Mammary epithelial cell (primary cell): ENCODE measurements at places on chromosomes 2 and 18.

- no peak for DNase-seq
These were observed 158.6 kb upstream of the HS6ST1 start for GRCh38 chr2:128477026-128477820.

DNA sequence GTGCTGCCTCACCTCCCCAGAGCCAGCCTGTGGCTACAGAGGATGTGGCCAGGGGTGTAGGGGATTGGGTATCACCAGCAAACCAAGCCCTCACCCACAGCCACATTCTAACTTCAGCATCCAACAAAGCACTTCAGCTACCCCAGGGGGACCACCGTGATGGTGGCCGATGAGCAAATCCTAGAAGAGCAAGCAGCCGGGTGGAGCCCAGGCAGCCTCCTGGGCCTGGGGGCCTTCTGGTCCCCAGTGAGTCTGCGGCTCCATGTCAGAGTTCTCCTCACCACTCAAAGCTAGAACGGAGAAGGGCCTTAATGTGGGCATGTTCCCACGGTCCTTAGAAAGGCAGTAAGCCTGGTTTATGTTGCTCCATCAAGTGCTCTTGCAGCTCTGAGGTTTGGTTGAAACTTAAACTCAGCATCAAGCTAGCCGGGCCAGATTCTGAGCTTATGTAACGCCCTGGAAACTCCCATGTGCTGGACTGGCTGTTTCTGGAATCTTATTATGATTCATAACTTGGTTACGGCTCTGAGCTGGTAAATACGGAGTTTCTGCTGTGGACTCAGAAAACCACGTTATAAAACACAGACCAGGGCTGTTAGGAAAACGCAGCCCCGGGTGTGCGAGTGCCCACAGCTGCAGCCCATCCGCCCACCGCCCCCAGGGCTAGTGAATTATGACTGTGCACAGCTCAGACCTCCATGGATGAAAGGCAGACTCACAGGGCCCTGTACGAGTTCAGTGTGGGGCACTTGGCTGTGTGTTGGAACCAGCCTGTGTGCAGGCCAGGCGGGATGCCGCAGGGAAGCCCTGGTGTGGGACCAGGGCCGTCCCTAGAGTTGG, 99.8 kb downstream of the SEPTIN10 start:
- DNase-seq: peak; percentile 86

DNA sequence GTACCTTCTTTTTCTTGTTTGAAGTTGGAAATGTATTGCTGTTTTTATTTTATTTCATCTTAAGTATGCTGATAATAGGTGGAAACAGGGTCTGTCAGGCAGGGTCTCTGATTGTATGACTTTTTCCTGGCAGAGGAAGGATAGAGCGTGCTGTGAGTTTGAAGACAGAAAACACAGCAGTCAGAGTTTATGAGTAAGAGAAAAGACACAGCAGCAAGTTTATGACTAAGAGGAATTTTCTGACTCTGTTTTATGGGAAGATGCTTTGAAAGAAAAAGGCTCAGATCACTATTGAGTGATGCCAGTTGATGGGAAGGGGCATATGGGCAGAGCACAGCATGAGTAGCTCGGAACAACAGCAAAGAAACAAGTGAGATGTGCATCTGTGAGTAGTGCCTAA, 379.1 kb downstream of the MEIS1 start:
- DNase-seq: no peak

DNA sequence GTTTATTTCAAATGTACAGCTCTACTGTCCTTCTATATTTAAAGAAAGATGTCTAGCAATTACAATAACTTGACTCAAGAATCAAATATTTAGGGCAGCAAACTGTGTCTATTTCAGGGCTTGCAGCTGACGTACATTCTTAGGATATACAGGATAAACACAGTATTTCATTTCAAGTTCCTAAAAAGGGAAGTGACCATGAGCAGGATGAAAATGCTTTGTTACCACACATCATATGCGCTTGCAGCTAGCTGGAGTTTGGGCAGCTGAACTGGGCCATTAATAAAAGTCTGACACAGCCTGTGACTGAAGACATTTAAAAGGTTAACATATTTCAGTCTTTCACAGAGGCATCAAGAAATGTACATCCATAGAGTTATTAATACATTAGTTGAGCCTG, 264.6 kb upstream of the TRIB2 start:
- no peak for DNase-seq

DNA sequence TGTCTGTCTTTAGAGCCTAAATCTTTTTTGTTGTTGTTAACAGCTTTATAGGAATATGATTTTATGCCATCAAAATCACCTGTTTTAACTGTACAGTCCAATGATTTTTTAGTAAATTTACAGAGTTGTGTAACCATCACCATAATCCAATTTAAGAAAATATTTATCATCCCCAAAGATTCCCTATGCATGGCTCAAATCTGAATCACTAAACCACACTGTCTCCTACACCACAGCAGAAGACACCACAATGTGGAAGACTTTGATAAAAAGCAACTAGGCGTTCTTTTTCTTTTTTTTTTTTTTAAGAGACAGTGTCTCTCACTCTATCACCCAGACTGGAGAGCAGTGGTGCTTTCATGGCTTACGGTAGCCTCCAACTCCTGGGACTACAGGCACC, 99.6 kb downstream of the TXNL1 start:
- DNase-seq: peak; percentile 26

DNA sequence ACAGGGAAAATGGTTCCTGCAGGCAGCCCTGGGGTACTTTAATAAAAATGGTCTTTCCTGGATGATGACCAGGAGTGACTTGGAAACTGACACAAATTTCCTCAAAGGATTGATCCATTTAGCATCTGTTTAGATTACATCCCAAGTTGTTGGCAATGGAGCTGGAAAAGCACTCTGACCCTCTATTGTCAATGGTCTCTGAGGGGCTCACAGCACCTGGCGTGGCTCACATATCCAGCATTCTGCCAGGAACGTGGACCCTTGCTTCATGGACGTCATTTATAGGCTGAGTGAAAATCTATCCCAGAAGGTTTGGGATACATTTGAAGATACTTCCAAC, 43.8 kb downstream of the SERTAD2 start:
- no peak for DNase-seq

DNA sequence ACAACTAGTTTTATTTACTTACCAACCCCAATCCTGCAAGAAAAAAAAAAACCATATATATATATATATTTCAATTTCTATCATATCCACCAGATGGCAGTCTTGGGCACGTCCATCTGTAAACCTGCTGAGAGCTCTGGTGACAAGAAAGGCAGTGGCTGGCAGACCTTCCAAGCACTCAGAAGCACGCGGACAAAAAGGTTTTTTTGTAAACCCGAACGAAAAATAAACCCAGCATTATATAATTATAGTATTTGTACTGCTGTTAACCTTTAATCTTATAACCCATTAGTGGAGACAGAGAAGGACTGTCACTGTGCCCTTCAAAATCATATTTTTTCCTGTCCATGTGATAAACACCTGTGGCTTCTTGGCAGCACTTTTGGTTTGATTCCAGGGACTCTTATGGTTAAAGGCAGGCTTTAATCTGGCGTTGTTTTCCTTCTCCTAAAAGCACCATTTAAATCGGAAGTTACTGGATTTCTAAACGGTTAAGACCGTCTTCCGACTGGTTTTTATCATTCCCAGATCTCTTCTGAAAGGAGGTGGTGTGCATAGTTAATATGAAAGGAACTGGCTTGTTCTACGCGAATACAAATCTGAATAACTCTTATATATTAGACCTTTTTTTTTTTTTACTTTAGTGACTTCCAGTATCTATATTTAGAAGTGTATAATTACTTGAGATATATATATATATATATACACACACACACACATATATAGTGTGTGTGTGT, 31.0 kb upstream of the SLC3A1 start:
- peak; percentile 37 for DNase-seq

- DNase-seq: no peak
These were observed 28.5 kb downstream of the GPR55 start for GRCh38 chr2:230896346-230897115.

- no peak for DNase-seq
These were observed 273.7 kb upstream of the KLHL29 start for GRCh38 chr2:23111263-23111662.

DNA sequence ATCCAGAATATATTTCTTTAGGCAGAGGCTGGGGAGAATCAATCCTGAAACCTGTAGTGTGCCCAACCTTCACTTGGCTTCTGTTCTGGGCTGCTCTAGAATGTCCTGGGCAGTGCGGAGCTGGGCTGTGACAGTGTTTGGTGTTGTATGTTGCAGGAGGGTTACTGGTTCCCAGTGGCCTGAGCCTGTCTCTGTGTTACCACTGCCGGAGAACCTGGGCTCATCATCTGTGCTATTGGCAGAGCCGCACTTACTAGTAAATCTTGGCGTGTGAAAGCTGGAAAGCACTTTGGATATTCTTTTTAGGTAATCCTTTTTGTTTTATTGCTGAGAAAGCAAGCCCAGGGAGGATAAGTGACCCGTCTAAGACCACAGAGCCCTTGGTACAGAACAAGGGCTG, 412.9 kb downstream of the SLC4A3 start:
- DNase-seq: no peak

DNA sequence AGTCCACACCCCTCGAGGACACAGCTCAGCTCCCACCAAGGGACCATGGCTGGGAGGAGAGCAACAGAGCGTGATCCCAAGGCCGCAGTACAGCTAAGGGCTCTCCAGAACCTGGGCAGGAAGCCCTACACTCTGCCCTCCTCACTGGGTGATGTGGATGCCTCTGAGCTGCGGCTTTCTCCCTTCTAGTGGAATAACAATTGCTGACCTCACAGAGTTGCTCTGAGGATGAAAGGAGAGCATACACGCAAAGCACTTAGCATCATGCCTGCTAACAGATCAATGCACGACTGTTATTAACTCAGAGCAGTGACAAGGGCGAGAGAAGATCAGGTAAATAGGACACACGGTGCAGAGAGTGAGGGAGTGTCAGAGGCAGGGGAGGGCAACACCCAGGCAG, 74.2 kb downstream of the ZFP36L2 start:
- DNase-seq: no peak

GRCh38 chr2:60104514-60105505, 448.6 kb downstream of the BCL11A start:
- peak; percentile 21 for DNase-seq

DNA sequence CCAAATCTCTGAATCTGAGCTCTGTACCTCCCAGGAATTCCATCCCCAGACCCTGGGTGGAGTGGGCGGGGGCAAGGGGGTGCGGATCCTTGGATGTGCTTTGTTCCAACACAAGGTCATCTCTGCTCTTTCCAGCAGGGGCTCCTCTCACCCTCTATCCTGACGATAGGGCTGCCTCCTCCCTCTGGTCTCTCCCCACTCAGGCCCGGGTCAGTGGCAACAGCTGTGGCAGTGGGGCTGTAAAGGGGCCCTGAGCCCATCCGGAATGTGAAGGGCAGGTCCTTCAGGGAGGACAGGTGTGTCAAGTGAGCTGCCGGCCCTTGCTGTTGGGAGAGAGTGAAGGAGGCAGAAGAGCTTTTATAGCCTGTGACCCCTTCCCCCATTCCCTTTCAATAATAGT, 167.8 kb downstream of the CELF4 start:
- no peak for DNase-seq

DNA sequence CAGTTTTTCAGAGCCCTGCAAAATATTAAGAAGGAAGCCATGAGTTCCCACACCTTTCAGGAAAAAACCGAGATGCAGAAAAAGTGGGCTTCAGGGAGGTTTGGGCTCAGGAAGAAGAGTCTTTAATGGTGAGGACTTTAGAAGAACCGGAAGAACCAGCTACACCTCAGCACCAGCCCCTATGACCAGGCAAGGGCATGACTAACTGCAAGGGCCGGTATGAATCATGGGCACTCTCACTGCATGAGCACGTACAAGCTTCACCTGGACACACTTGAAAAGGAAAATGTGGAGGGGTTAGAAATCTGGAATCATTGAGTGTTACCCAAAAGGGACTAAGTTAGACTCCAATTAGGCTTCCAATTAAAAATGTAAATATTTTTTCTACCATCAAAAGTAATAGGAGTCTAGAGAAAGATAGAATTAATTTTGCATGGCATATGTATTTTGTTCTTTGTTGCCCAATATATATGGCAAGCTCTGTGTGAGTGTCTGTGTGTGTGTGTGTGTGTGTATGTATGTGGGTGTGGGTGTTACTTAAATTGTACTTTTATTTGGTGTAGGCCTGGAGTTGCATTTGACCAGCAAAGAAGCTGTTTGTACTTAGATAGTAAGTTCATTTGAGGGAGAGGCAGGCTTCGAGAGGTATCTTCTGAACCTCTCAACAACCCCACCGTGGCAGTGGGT, 66.5 kb upstream of the THUMPD2 start:
- peak; percentile 93 for DNase-seq

GRCh38 chr2:16774980-16775898, 109.6 kb upstream of the CYRIA start:
- DNase-seq: no peak

DNA sequence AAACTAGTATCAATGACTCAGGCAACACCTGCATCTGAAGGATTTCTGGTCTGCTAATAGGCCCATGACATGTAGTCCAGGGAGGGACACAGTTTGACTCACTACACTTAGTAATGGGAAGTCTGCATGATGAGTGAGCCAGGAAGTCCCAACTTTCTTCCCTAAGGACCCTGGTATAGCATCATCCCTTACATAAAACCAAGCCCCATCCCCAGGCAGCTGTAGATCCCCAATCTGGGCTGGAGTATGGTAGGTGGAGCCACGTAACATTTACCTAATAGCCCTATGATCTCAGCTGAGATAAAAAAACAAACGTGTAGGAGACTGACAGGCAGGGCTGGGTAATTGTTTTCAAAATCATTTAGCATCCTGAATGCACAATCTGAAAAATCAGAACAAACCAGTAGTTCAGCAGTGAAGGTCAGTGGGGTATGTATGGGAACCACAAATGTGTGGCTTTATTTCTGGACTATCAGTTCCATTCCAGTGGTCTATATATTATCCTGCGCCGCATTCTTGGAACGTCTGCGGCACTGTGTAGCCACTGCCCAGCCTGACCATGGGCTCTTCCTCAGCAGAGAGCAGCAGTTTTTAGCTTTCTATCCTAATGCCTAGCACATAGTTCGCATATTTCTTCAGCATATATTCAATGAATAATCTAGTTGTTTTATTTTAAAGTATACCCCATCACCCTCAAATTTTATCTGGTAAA, 33.5 kb downstream of the EPB41L3 start:
- DNase-seq: no peak

DNA sequence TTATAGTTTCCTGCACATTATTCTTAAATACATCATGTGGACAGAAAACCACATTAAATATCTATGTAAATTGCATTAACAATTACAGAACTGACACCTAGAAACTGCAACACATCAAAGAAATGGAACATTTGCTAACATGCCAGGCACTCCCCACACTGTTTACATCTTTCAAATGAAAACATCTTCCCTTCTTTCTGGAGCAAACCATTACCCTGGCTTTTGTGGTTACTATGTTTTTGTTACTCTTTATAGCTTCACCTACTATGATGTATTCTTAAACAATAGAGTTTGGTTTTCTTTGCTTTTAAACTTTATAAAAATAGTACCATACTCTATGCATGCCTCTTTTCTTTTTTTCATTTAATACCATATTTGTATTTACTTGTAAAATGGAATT, 1894.5 kb upstream of the CELF4 start:
- no peak for DNase-seq

DNA sequence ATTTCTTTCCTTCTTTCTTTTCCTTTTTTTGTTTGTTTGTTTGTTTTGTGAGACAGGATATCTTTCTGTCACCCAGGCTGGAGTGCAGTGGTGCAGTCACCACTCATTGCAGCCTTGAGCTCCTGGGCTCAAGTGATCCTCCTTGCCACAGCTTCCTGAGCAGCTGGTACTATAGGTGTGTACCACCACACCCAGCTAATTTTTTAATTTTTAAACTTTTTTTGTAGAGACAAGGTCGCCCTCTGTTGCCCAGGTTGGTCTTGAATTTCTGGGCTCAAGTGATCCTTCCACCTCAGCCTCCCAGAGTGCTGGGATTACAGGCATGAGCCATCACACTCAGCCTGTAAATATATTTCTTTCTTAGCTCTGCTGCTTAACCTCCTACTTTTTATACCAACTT, 83.4 kb upstream of the CYP20A1 start:
- DNase-seq: peak; percentile 1
